Activated T-helper 9 cell treated with anti-CD3 and anti-CD28 coated beads, Interleukin-2, amount 50 U/mL, for 16 hours (primary cell): ENCODE measurements at places on chromosomes 12 and 14.

DNA sequence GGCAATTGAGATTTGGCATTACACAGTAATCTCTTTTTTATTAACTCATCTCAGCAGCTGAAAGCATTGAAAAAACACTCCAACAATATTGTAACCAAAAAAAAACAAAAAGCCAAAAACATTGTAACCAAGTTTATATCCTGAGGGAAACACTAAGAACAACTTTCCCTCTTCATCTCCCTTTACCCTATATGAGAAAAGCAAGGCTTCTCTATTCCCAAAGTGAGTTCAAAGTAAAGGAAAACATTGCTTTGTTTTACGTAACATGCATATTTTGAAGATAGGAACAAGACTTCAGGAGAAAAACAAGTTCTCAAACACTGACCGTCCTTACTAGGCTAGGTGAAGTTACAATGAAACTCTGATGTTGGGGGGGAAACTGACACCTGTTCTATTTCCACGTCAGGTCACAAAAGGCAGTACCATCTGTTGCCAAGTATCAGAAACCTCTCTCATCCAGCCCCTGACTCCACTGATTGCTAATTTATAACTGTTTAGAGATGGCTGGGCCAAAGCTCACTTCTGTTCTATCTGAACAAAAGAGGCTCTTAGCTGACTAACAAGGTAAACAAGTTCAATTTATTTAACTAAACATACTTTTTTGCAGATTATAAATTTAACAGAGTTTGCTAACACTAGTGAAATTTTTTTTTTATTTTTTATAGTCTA, 67.9 kb upstream of the PLXNC1 start:
- no peak for DNase-seq

DNA sequence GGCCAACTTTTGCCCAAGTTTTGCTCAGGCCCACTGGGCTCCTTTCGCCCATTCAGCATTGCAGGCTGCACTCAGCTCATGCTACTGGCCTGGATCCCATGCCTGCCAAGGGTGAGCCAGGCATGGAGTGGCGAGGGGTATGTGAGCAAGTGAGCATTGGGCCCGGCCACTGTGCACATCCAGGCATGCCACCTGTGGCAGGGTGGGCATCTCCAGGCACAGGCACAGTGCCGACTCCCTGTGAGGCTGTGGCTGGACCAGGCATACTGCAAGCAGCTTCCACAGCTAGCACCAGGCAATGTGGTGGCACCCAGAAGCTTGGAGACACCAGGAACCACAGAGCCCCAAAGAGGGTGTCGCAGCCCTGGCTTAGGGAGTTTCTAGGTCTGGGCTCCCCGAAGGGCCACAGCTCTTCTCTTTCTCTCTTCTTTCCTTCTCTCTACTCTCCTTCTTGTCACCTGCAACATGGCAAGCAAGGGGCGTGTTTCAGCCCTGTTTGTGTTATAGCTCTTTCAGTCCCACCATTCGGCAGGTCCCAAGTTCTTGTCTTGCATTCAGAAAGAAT, 15.6 kb downstream of the FAM186A start:
- DNase-seq = no peak

- DNase-seq = no peak
Observed at GRCh38 chr12:76587428-76588178, 28.0 kb upstream of the OSBPL8 start.

DNA sequence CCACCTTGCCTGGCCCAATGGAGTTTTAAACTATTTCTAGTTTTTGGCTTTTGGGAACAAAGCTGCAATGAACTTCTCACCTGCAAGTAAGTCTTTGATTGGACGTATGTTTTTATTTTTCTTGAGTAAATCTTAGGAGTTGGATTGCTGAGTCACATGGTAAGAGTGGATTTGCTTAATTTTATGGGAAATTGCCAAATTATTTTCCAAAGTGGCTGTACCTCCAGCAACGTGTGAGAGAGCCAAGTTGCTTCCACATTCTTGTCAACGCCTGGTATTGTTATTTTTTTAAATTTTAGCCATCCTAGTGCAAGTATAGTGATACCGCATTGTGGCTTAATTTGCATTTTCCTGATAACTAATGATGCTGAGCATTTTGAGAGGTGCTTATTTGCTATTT, 136.6 kb downstream of the LMNTD1 start:
- no peak for DNase-seq

DNA sequence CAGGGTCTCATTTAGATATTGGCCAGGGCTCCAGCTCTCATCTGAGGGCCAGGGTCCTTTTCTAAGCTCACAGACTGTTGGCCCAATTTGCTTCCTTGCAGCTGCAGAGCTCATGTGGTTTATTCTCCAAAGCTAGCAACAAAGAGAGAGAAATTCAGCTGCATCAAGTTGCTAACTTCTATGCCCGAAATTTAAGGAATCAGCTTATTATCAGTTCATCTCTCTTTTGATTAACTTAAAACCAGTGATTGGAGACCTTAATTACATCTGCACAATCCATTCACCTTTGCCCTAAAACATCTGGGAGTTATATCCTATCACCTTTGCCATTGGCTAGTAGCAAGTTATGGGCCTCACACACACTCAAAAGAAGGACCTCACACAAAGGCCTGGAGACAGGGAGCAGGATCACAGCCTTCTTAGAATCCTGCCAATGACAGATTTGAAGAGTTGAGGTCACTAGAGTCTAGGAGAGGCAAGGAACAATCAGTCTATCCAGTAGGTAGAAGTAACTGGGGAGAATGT, 258.8 kb upstream of the GARIN6 start:
- DNase-seq = no peak

DNA sequence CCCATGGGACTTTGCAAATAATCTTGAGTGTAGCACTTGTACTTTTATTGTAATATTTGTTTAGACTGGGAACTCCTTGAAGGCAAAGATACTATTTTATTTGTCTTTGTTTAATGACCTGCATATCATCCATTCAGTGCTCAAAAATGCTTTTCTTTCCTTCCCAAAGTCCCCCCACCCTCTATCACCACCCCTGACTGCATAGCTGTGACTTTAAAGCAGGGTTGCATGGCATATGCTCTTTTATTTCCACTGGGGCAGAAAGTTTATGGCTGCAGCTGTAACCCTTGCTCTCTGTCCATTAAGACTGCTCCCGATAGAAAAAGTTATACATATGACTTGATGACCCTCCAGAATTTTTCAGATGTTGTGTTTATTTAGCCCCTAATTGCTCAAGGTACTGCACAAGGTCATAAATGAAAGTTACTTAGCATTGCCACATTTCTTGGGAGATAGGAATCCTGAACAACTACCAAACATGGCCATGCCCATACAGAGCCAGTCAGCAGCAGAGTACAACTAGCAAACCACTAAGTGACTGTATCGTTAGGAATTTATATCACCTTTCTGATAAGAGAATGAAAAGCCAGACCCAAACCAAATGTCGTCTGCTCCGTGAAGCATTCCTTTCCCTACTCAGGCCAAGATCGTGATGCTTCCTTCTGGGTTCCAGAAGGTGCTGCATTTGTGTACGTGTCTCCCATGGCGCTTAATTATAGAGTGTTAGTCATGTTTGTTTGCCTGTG, 114.3 kb downstream of the DIP2B start:
- no peak for DNase-seq

DNA sequence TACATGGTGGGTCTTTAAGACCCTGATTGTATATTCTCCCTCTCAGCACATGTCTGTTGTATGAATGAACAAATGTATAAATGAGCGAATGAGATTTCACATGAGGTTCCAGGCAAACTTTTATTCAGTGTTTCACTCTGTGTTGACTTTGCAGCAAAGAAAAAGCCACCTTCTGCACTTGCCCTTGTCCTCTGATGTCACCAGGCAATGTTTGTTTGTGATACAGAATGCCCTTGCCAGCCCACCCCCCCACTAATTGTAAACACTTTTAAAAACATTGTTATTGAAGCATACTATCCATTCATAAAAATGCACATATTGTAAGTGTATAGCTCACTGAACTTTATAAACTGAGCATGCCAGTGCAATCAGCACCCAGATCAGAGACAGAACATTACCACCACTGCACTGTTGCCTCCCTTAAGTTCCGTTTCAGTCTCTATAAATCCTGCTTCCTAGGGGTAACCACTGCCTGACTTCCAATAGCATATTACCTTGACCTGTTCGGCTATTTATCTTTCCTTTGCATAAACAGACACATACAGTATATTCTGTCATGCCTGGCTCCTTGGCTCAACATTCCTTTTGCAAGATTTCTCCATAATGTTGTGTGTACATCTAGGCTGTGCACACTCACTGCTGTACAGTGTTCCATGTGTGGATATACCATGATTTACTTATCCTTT, 11.3 kb upstream of the LTA4H start:
- no peak for DNase-seq

- DNase-seq = no peak
Observed at GRCh38 chr14:85535991-85536832, 6.3 kb downstream of the FLRT2 start.

DNA sequence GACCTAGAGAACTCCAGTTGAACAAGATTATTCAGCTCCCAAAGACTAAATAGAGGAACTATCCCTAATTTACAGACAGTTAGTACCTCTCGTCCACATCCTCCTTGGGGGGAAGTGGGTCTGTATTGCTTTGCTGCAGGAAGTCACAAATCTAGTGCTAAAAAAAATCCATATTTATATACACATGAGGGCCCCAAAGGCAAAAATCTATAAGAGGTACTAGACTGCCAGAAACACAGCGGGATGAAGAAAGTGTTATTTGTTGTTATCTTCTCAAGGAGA, 190.1 kb downstream of the TTC8 start:
- DNase-seq = no peak

DNA sequence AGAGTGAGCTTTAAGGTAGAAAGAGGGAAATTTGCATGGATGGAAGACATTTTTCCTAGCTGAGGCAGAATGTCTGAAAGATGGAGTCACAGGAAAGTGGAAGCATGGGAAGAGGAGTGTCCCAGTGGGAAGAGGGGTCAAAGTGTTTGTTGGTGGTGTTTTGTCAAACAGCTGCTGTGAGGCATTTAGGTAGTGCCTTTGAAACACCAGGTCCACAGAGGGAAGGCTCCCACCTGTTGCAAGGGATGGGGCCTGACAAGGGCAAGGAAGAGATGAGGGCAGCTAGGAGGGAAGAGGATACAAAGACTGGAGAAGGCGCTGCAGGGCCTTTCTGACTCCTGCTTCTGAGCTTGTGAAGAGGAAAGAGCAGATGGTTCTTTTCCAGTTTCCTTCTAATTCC, 91.8 kb upstream of the CISTR start:
- DNase-seq = no peak

DNA sequence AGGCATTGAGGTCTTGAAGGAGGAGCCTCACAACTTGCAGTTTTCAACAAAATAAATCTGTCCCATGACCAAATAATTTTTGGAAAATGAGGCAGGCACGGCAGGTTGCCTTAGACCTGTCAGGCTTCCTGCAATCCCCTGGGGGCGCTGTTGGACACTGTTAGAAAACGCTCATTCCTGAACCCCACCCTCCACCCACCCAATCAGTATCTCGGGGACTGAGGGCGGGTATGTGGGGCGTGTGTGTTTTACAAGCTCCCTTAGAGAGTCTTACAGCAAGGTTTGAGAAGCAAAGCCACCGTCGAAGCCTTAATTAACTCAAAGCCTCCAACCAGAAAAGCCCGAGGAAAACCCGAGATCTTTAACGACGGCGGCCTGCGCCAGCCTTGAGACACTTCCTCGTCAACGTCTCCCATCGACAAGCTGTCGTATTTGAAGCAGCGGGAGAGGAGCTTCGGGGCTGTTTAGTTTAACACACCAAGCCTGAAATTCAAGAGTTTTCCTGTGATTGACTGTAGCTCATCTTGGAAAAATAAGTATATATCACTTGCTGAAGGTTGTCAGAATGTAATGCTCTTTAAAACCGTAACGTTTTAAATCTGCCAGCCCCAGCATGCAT, 123.0 kb downstream of the GLT1D1 start:
- DNase-seq = no peak

GRCh38 chr12:50734409-50735263, 29.3 kb upstream of the ATF1 start:
- no peak for DNase-seq

GRCh38 chr14:77423423-77423822, at the start of gene NOXRED1:
NOXRED1 (minus strand) TSS chr14:77423523; CDS start chr14:77422889, 634 bp downstream.
- DNase-seq = no peak

DNA sequence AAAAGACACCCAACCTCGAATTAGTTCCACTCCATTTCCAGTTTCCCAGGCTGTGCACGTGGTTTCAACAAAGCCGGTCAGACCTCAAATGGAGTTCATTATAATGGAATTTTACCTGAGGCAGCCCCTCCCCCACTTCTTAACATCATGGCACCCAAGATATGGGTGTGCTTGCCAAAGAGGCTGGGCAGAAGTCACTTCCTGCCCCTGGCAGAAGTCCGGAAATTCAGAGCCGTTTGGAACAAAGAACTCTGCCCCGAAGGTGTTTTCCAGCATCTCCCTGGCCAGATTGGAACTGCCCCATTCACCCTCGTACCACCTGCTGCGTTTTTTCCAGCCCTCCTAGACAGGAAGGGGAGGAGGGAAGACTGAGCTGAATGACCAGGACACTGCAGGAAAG, 8.2 kb downstream of the VDR start:
- no peak for DNase-seq

GRCh38 chr14:91708795-91709194, 23.1 kb downstream of the CATSPERB start:
- no peak for DNase-seq

GRCh38 chr12:42402821-42403411, 76.9 kb downstream of the PPHLN1 start:
- no peak for DNase-seq

- DNase-seq = no peak
Observed at GRCh38 chr12:80954857-80955520, 17.3 kb upstream of the LIN7A start.

- DNase-seq = no peak
Observed at GRCh38 chr14:59333668-59334067, 131.5 kb downstream of the GPR135 start.

- no peak for DNase-seq
Observed at GRCh38 chr12:79121486-79121885, 256.9 kb downstream of the SYT1 start.

DNA sequence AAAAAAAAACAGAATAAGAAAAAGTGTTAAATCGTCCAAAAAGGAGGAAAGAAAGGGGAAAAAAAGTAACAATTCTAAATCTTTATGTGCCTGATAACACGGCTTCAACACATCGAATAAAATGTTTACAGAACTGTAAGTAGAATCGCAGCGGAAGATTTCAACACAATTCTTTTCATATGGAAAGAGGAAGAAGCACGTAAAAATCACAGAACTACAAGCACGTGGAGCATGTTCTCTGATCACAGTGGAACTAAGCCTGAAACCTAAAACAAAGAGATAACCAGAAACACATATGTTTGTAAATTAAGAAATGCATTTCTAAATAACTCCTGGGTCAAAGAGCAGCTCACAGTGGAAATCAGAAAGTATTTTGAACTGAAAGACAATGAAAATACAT, 8.7 kb downstream of the CLEC7A start:
- DNase-seq = no peak

- DNase-seq = no peak
Observed at GRCh38 chr12:59844750-59845149, 248.9 kb downstream of the SLC16A7 start.
